CD4-positive, alpha-beta T cell (primary cell): ENCODE measurements at places on chromosomes 7 and 10.

GRCh38 chr10:91910467-91910866 lies 1.2 kb upstream of the FGFBP3 start:
- no peak for DNase-seq

GRCh38 chr7:84811362-84811761 lies 375.5 kb downstream of the SEMA3D start:
- no peak for DNase-seq

DNA sequence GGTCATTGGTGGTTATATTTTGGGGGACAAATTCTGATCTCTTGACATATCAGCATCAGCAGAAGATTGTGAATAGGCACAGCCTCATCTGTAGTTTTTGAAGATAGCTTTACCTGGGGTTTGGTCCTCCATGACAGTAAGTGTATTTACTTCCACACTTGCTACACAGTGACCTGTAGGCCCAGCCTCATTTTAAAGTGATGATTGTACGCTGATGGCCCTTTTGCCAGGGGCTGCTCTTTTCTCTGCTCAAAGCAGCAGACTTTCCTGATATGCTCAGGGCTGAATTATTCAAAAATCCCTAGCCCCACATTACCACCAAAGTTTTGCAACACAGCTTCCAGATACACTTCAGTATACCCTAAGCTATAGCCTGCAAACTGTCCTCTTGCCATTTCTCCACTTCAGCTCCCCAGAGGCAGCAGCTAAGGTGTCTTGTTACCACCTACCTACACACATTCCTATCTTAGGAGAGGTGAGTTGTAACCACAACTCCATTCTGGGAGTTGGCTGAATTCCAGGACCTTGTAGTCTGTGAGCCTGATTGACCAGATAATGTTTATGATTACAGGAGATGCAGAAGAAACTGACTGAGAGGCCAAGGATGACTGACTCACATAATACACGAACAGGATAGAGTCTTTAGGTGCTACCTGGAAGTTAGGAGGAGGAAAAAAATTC lies 6.0 kb downstream of the ASB4 start:
- DNase-seq, result no peak

- DNase-seq, result no peak
These were observed 872 bp downstream of the FAM131B start for GRCh38 chr7:143361552-143362130.

DNA sequence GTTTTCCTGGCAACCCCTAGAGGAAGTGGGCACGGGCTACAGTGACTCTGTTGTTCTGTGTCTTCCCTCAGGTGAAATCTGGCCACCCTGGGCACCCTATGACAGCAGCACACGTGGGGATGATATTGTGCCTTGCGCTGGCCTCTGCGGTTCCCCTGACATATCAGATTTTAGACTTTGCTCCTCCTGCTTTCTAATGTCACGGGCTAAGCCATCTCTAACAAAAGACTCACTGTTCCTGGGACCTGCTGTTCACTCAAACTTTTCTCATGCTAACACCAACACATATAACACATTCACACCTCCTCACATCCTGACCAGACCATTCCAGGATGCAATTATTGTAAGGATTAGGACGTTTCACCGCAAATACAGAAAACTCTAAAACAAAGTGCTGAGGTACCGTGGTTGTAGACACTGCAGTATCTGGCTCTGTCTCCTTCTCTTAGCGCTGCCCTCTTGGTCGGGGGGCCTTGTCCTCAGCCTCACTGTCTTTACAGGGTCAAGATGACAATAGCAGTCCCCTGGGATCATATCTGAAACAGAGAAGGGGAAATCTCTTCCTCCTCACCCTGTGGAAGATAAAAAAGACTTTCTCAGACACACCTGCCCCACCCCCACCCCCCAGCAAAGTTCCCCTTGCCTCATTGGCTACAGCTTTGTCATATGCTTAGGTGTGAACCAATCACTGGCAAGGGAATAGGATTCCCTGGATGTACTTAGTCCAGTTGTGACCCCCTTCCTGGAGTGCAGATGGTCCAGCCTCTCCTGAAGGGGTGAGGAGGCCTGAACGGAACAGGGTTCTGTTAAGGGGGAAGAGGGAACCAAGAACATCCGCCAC lies 14.1 kb downstream of the CHN2 start:
- no peak for DNase-seq

- DNase-seq, result no peak
These were observed 162.1 kb downstream of the JAZF1 start for GRCh38 chr7:28018446-28018845.

GRCh38 chr7:1666823-1667565 lies 3.1 kb upstream of the ELFN1 start:
- no peak for DNase-seq

GRCh38 chr10:21975378-21975990 lies 28.0 kb downstream of the DNAJC1 start:
- no peak for DNase-seq

- no peak for DNase-seq
These were observed 397.9 kb downstream of the INHBA start for GRCh38 chr7:41305001-41305400.

DNA sequence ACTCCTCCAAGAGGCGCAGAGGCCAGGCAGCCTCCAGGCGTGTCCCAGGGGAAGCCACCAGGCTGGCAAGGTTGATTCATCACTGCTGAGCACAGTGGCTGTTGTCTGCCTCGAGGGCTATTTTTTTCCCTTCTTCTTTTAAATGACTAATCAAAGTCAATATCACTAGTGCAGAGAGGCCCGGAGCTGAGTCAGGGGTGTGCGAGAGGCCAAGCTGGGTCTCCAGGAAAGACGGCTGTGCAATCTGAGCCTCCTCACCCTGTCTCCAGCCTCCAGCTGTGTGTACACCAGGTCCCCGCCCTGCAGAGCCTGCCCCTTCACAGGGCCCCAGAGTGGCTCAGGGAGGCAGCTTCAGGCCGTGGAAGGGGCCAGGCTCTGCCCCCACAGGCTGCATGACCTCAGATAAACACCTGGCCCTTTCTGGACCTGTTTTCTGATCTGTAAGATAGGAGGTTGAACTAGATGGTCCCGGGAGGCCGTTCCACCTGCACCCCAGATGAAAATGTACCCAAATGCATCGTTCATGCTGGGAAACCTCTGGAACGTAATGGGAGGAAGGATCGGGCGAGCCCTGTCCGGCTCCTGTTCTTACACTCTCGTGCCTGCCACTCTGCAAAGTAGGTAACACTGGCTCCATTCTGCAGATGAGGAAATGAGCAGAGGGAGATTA lies 3.7 kb downstream of the STX1A start:
- DNase-seq, result no peak

DNA sequence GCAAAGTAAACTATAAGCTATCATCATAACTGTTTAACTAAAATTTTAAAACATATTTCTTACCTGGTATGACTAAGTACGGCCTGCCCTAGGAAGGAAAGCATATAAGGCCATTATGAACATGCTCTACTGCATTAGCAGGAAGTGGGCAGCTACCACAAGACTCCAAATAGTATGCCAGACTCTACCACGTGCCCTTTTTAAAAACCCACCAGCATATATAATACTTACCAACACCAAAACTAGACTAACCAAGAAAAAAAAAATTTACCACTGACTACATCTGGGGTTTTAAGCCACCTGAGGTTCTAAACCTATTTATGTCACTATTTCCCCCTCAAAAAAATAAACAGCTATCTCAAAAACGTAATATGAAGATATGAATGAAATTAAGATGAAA lies 30.1 kb downstream of the NUDCD3 start:
- peak; percentile 36 for DNase-seq

DNA sequence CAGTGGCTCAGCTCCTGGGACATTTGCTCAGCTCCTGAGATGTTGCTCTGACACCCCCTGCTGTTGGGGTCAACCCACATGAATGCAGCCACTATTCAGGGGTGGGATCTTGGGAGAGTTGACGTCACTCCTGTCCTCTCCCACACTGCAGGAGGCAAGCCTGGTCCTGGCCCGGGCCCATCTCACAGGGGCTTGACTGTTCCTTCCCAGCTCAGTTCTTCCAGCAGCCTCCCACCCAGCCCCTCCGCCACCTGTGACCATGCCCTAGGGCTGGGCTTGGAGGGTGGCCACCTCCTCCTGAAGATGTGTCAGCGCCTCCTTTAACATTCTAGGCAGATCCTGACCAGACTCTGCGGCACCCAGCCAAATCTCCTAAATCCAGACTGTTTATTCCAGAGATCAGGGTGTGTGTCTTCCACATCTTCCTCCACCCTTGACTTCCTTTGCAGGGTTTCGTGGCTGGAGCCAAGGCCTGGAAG lies 19.1 kb upstream of the OPALIN start:
- no peak for DNase-seq

DNA sequence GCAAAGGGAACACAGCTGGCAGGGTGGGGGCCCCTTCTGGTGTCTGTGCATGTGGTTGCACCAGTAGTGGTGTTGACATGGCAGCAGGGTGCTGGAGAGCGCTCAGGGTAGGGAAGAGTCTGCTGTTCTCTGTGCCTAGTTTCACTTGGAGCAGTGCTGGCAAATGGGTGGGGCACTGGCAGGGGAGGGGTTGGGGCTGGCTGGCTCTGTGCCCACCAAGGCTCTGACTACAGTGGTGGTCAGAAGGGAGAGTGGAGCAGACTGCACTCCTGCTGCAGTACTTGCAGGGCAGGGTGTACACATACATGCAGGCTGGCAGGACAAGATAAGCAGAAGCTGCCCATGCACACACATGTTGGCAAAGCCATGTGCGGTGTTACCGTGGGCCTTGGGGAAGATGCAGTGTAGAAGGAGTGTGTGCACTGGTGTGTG lies 18.2 kb downstream of the FAM25A start:
- DNase-seq, result no peak

DNA sequence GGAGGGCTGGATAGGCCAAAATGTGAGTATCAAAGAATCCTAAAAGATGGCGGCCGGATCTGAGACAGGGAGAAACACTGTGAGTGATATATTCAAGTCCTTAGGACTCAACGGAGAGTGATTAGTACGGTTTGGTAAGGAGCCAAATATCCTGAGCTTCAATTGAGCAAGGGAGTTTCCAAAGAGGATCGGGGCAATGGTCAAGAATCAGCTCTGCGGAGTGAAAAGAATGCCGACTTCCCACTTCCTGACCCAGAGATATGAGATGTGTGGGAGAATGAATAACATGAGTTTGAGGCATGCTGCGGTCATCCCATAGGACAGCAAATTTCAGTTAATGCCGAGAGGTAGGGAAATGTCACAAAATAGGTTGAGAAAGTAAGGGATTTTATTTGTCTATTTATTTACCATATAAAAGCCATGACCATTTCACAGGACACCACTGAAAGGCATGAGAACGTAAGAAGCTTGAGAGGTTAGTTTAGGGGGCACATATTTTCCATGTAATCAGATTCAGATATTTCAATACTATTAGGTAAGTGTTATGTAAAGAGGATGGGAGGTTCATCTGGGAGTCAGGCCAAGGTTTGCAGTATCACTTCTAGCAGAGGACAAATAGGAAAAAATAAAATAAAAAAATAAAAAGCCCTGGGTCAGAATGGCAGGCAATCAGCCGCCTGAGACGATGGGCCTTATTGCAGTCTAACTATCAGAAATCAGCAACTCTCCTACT lies 165.6 kb downstream of the HGF start:
- DNase-seq, result no peak

- DNase-seq, result no peak
These were observed 124.7 kb downstream of the NRP1 start for GRCh38 chr10:33209802-33210201.

DNA sequence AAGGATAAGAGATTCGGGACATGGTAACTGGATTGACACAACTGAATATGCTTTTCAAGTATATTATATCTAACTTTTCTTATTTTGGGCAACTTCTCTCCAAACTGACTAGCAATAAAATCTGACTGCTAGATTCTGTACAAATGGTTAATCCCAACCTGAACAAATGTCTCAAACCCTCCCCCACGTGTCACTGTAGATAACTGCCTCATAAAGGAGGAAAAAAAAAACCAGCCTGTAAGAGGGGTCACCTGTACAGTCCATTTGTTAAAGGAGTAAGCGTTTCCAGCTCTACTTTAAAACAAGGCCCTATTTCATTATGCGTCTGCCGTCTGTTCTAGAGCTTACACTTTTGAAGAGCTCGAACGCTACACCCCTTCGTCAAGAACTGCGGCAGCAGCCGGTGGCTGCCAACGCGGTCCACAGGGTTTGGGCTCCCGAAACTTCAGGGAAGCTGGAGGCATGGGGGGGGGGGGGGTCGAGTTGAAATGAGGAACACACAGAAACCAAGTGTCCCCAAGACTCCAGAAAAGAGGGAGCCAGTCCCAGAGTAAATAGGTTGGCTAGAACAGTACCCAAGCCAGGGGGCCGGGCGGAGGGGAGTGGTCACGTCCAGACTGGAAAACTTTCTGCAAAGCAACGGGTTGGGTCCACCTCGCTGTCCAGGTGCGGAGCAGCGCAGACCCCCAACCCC lies 492 bp downstream of the COG5 start:
- no peak for DNase-seq

- DNase-seq, result no peak
These were observed 21.2 kb upstream of the ZMIZ1 start for GRCh38 chr10:79047584-79047874.

- no peak for DNase-seq
These were observed 43.4 kb upstream of the ADO start for GRCh38 chr10:62761115-62761514.

GRCh38 chr7:148515237-148515636 lies 75.3 kb upstream of the C7orf33 start:
- no peak for DNase-seq
